ENCODE measurements at places on chromosomes 7 and 10. TPM values are rescaled to one million over a fixed set of nuclear protein-coding genes. Genes with fewer than 3 reads are reported as not detected.

GRCh38 chr7:91427051-91427450 is 162.8 kb downstream of the FZD1 start:
- H3K36me3 ChIP-seq: no peaks in the 10 kb centered on the region
- no peaks in the 10 kb centered on the region for H3K4me1 ChIP-seq
- H3K4me3 ChIP-seq: no peak overlapping the region
- no peaks in the 10 kb centered on the region for H3K27me3 ChIP-seq

DNA sequence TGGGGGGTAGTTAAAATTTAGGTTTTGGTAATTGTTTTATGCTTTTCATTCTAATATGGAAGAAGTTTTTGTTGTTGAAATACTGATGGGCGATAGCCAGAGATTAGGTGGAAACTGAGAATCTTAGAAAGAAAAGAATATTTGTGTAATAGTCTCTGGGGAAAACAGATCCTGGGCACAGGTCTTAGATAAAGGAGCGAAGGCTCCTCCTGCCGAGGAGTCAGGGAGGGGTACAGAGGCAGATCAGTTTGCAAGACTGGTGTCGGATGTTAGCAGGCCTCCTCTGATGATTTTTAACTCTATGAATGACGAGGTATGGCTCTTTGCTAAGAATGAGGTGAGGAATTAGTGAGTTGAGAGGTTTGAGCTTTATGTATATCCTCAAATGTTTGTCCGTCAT is 339.7 kb downstream of the HGF start:
- no peaks in the 10 kb centered on the region for H3K36me3 ChIP-seq
- H3K27ac ChIP-seq: no peak overlapping the region
- H3K27me3 ChIP-seq: no peaks in the 10 kb centered on the region
- H3K4me3 ChIP-seq: no peak overlapping the region
- no peak for DNase-seq

- H3K27me3 ChIP-seq: no peaks in the 10 kb centered on the region
These were observed 231.4 kb downstream of the BMPER start for GRCh38 chr7:34136698-34137097.

DNA sequence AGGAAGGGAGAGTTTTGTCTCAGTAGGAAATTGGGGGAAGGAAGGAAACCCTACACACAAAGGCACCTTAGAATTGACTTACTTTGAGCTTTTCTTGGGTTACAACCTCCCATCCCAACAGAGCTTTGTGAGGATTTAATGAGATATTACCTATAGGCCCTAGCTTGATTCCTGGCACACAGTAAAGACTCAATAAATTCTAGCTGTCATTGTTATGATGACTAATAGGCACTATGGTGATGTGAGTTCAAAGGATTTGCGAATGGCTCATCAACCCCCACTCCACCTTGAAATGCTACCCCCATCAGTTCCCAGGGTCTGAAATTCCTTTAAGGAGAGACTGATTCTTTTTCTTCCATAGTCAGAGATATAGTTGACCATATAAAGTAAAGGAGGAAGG is 67.9 kb upstream of the SMNDC1 start:
- H3K27me3 ChIP-seq: no peaks in the 10 kb centered on the region
- no peaks in the 10 kb centered on the region for H3K36me3 ChIP-seq
- DNase-seq: no peak
- H3K27ac ChIP-seq: no peak overlapping the region

DNA sequence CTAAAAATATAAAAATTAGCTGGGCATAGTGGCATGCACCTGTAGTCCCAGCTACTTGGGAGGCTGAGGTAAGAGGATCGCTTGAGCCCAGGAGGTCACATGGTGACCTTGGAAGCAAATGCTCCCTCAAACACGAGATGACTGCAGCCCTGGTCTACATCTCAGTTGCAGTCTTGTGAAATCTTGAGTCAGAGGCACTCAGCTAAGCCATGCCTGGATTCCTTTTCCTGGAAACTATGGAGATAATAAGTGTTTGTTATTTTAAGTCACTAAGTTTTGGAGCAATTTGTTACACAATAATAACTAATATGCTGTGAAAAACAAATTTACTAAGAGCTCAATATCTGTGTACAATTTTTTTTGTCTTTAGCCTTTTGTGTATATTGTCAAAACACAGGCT is 284.3 kb upstream of the KAT6B start:
- no peak for DNase-seq
- no peak overlapping the region for H3K27ac ChIP-seq
- H3K27me3 ChIP-seq: no peaks in the 10 kb centered on the region
- H3K4me1 ChIP-seq: 0 out of 2 replicates have a peak, but pooled peaks cover 4% of the 10 kb centered on the region
- no peaks in the 10 kb centered on the region for H3K36me3 ChIP-seq

The GNGT1 gene
- 0.15 TPM for polyA plus RNA-seq

The PON1 gene
- polyA plus RNA-seq: not detected

The GIMAP6 gene
- polyA plus RNA-seq: 0.05 TPM
